ENCODE measurements at places on chromosomes 1 and 21.
A peak's percentile ranks its signal among the peaks of the same experiment; 100 is the strongest.

- no peak for DNase-seq
These were observed 64.2 kb downstream of the ZNF684 start for GRCh38 chr1:40595623-40596022.

- no peak for DNase-seq
These were observed 65.6 kb downstream of the IFI44 start for GRCh38 chr1:78715181-78715661.

GRCh38 chr1:98268316-98268715 lies 347.5 kb upstream of the DPYD start:
- no peak for DNase-seq

GRCh38 chr1:246724731-246725095 lies 504 bp downstream of the SCCPDH start:
- peak; percentile 44 for DNase-seq

- no peak for DNase-seq
These were observed 210.6 kb upstream of the COA6 start for GRCh38 chr1:234162661-234163060.

DNA sequence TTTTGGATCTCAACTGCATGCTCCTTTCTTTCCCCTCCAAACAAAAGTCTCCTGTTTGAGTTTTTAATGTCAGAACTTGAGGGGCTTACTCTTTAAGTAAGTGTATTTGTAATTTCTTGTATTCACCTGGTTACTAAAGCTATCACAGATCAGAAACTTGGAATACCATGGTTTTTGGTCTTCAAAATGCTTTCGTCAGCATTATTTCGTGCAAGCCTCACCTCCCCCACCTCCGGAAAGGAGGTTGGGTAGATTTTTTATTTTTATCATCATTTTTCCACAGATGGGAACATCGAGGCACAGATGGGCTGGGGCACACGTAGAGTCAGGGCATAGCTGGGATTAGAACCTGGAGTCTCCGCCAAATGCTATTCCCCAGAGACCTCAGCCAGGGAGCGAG lies 100.7 kb downstream of the IER5 start:
- no peak for DNase-seq

- no peak for DNase-seq
These were observed 55.9 kb upstream of the JAK1 start for GRCh38 chr1:65022216-65022615.

DNA sequence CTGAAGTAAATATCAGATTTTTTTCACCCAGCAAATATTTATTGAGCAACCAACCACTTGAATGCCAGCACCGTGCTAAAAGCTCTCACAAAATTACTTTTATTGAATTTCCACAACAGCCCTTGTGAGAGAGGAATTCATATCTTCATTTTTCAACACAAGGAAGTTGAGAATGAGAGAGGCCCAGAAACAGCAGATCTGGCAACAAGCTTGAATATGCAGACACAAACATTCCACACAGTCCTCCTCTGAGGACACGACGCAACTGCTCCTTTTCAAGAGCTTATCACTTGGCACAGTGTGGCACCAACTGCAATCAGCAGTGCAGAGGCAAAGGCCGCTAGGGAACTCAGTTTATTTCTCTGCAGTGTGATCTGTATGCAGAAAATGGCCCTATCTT lies 32.2 kb upstream of the IFNAR2 start:
- DNase-seq = no peak

DNA sequence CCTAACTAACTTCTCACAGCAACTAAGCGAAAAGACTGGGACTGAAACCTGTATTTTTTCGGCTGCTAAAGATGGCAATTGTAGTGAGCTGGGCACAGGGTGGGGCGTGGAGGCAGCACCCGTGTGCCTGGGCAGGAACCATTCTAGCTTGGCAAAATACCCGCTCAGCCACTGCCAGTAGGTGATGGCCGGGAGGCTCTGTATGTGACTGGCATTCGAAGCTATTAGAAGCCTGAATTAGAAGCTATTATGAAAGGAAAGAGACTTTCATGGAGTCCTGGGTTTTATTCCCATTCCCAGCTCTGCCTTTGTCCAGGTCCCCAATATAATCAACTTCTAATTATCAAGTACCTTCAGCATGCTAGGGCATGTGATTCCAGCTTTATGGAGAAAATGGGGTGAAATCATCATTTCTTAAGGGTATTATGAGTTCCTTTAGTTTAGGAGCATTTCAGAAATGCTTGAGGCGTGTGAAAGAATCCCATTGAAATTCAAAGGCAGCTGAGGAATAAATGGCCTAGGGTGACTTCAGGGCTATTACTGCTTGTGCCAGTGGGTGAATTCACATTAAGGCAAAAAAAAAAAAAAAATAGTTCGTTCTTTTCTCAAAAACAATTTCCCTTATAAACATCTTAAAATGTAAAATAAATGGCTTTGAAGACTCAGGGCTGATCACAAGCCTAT lies 125.6 kb downstream of the KCNN3 start:
- DNase-seq = no peak

DNA sequence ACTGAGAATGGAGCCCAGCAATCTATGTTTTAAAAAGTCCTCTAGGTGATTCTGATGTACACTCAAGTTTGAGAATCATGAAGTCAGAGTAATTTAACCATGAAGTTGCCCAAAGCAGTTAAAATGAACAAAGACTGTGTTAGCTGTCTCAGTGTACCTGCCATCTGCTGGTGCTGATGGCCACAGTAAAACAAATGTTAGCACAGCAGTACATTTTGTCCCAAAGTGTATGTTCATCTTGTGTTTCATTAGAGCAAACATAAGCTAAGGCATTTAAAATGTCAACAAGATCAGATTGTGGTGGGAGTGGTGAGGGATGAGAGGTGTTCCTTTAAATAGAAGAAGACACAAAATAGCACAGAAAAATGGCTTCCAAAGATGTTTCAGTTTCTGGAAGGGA lies 31.1 kb downstream of the FYB2 start:
- DNase-seq = no peak

DNA sequence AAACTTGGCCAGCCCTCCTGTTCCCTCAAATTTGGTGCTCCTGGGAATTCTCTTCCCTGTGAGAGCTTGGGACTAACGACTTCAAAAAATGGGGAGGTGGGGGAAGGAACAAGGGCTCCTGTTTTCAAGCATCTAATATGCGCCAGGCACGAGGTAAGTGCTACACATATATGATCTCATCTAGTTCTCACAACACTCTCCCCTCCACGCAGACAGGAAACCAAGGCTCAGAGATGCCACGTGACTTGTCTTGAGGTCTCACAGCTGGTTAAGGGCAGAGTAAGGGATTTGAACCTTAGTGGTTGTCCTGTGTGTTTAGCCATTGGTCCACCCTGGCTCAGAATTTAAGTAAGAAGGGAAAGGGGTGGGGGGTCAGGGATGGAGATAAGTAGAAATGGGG lies 125.9 kb downstream of the DMRTB1 start:
- no peak for DNase-seq

- DNase-seq = peak; percentile 5
These were observed 20.6 kb upstream of the FCGR2A start for GRCh38 chr1:161484613-161485012.

GRCh38 chr1:94622757-94623156 lies 81.2 kb upstream of the F3 start:
- no peak for DNase-seq

DNA sequence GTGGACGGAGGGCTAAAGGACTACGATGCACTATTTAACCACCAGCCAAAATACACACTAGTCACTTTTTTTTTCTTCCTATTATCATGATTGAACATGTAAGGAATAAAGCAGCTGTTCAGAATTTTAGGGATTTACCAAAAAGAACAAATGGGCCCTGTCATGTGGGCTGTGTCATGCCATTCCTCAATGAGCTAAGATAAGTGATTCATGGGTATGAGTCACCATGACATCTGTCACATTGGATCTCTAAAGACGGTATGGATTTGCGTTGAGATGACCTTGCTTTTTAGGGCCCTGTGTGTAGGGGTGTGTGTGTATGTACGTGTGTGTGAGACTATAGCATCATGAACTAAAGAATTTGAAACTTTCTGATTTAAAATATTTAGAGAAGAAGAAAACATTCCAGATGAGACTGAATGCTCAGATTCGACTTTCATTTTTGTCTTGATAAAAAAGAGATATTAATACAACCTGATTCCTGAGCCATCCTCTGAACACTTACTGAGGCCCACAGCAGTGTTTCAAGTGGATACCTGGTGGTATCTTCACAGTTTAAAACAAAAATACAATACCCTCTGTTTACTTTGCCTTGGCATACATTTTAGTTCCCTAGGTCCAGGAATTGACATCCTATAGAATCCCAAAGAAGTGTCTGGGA lies 246.1 kb upstream of the DUSP10 start:
- no peak for DNase-seq

Data from NCI-H1105 treated with DMSO at 0.1 percent for 48 hours (cell line).